ENCODE measurements at places on chromosomes 13 and 19. TPM values are rescaled to one million over a fixed set of nuclear protein-coding genes. Genes with fewer than 3 reads are reported as not detected.
A peak's percentile ranks its signal among the peaks of the same experiment; 100 is the strongest.

- peak; percentile 71 for DNase-seq
These were observed 9.3 kb upstream of the RANBP3 start for GRCh38 chr19:5987077-5987818.

- peak; percentile 35 for DNase-seq
These were observed 354.4 kb upstream of the DACH1 start for GRCh38 chr13:72221276-72221962.

DNA sequence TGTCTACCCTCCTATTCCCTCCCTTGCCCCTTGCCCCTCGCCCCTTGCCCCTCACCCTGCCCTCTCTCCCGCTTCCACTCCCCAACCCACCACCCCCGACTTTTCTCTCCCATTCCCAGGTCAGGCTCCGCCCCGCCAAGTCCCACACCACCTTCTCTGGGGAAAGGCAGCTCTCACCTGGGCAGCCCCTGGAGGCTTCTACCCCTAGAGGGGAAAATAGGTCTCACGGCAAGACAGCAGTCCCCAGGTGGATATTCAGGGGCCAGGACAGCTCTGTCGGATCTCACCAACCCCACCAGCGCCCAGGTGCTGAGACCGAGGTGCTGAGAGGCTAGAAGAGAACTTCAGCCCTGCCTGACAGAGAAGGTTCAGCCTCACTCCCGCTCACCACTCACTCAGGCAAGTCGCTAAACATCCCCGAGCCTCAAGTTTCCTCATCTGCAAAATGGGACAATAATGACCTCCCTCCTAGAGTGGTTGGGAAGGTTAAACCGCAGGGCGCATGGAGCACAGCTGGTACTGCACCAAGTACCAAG lies 1.4 kb upstream of the ERFL start:
- DNase-seq: no peak

DNA sequence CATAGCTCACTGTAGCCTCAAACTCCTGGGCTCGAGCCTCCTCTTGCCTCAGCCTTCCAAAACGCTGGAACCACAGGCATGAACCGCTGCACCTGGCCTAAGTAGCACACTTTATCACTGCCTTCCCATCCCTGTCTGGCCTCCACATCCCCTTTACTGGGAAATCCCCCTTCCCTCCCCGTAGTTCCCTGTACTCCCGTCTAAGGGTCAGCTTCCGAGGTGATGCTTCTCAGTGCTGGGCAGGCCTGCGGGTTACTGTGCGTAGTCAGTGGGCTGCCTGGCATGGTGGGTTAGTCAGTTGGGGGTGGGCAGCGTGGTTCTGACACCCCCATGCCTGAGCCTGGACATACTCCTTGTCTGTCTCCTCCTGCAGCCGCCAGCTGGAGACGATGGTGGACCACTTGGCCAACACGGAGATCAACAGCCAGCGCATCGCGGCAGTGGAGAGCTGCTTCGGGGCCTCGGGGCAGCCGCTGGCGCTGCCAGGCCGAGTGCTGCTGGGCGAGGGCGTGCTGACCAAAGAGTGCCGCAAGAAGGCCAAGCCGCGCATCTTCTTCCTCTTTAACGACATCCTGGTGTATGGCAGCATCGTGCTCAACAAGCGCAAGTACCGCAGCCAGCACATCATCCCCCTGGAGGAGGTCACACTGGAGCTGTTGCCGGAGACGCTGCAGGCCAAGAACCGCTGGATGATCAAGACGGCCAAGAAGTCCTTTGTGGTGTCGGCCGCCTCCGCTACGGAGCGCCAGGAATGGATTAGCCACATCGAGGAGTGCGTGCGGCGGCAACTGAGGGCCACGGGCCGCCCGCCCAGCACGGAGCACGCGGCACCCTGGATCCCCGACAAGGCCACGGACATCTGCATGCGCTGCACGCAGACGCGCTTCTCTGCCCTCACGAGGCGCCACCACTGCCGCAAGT lies 8.4 kb downstream of the PLEKHF1 start:
- no peak for DNase-seq

- DNase-seq: no peak
These were observed 1.5 kb downstream of the EGLN2 start for GRCh38 chr19:40800339-40800996.

The OR7G2 gene
- not detected for total RNA-seq

DNA sequence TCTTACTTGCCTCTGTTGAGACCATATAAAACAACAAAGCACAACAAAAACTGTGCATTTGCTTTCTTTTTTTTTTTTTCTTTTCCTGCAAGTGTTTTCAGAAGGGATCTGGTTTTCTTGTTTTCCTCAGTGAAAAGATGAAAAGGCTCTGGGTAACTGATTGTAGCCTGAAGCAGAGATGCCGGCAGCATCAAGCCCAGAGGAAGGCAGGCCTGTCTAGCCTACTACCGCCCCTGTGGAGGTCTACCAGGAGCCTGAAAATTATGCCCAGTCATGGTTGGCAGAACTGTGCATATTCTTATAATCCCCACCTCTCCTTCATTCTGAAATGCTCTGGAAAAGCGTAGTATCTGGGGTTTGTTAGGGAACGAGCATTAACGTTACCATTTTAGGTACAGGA lies 32.6 kb upstream of the MEDAG start:
- no peak for DNase-seq

DNA sequence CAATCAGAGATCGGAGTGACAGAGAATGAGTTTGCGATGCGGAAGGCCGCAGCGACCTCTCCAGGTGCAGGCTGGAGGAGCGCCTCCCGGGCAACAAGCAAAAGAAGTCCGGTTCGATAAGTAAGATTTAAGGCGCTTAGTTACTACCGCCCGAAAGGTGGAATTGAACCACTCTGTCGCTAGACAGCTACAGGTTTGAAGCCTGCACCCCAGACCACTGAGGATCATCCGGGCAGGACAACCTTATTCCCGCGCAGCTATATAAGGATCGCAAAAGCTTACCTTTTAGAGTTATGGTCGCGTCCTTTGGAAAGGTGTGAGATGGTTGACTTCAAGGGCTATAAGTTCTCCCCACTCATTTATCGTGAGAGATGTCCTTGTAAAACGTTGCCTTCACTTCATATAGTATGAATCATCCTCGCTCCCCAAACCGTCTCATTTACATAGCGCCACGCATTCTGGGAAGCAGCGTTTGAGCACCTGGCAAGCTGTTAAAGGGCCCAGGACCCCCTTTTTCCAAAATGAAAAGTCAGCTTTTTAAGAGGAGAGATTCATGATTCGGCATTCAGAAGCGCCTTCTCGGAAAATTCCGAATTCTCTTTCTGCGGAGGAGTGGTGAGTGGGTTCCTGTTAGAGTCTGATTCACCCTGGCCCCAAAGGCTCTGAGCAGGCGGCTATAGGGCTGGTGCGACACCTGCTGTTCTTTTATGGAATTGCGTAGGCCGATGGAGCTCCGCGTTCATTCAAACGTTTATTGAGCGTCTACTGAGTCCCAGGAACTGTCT lies 10.8 kb downstream of the FOSB start:
- DNase-seq: peak; percentile 88

- no peak for DNase-seq
These were observed 407.8 kb downstream of the LIG4 start for GRCh38 chr13:107807306-107808073.

- no peak for DNase-seq
These were observed 582 bp upstream of the PTPRH start for GRCh38 chr19:55209693-55210472.

DNA sequence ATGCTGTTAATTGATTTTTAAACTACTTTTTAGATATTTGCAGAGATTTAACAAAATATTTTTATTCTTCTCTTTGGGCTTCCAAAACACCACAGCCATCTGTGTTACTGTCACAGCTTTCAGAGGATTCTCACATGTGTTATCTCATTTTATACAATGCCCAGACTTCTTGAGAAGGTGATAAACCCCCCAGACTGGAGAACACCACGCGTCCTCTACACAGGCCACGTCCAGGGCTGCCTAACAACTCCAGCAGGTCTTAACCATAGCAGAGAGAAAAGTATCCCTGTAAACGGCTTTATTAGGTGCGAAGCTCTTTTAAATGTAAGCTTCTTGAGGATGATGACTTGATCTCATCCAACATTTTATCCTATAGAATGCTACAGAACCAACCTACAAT lies 2.0 kb downstream of the GPR183 start:
- no peak for DNase-seq

The AMH gene
- total RNA-seq: 0.24 TPM

The NXNL1 gene
- 0.24 TPM for total RNA-seq

The ZNF888 gene
- total RNA-seq: 1.7 TPM

The PEG3 gene
- total RNA-seq: 7.1 TPM

- DNase-seq: peak; percentile 83
These were observed 5.5 kb upstream of the CCNE1 start for GRCh38 chr19:29806098-29806866.

The ZNF562 gene
- total RNA-seq: 22.5 TPM

GRCh38 chr13:21050288-21051197 lies 10.8 kb downstream of the LATS2 start:
- DNase-seq: no peak

DNA sequence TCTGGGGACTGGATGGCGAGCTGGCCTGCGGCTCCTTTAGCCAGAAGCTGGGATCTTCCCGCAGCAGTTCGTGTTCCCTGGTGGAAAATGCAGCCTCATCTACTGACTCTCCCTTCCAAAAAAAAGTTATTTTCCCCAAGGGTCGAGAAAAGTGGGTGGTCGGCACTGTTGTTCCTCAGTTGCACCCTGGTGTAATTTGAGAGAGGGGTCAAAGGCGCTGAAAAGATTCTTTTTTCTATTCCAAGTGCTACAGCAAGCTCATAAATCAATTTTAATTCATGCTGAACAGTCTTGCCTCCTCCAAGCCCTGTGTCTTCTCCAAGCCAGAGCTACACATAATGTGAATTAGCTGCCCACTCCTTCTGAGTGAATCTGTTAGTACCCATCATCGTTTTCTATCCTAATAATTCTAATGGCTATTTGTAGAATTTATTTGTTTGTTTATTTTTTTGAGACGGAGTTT lies 774 bp downstream of the SLC25A15 start:
- no peak for DNase-seq

- DNase-seq: peak; percentile 28
These were observed 172.4 kb downstream of the KDM4B start for GRCh38 chr19:5141129-5141849.

DNA sequence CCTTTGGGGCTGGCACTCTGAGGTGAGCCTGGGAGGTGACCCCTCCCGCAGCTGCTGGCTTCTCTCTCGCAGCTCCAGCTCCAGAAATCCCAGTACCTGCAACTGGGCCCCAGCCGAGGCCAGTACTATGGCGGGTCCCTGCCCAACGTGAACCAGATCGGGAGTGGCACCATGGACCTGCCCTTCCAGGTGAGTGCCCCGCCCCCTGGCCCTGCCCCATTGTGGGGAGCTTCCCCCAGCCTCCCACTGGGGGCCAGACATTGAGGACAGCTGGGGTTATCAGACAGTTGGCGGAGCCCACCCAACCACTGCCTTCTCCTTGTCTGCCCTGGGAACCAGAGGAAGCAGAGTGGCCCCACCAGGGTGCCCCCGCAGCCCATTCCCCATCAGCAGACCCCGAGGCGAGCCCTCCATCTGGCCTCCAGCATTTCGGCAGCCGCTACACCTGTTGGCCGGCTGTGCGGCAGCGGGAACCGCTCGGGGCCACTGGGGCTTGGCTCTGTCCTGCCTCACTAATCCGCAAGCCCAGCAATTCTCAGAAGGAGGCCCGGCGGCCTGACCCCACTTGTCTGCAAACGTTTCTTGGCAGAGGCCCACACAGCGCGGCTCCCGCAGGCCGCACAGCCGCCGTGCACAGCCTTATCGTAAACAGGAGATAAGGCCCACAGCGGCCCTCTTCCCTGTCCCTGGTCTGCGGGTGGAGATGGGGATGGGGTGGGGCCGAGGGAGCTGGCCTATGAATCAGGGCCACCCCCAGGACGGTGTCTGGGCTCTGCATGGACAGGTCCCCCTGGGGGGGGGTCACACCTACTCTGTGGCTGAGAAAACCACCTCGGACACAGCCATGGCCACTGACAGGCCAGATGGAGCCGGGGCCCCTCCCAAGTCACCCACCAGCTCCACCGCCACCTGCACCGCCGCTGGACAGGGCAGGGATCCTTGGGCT lies 48.0 kb downstream of the COMP start:
- DNase-seq: peak; percentile 87

The IGFL3 gene
- total RNA-seq: not detected

The ANGPTL8 gene
- total RNA-seq: 0.40 TPM

- DNase-seq: no peak
These were observed 75.0 kb upstream of the VSTM2B start for GRCh38 chr19:29450812-29451211.

The ZNF486 gene
- total RNA-seq: 1.6 TPM

The SLITRK1 gene
- not detected for total RNA-seq

The F2RL3 gene
- total RNA-seq: 0.16 TPM

The ZSWIM9 gene
- total RNA-seq: 6.9 TPM

DNA sequence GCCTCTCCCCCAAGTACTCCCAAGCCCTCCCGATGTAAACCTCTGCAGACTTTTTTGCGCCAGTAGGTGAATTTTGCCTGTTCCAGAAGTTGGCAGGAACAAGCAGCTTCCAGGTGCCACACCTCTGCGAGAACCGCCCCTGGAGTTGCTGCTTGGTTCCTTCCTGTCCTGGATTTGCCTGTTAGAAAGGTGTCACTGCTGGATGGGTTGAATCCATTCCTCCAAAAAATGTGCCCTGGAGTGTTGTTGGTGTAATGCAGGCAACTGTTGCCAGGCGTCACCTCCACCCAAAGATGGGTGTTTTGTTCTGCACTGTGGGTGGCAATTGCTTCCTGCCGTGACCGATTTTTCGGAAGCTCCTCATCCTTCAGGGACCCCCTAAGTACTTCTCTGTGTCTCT lies 5.7 kb downstream of the PGPEP1 start:
- DNase-seq: no peak

The LINGO3 gene
- total RNA-seq: not detected

The HCST gene
- total RNA-seq: 4.1 TPM

The APOC4 gene
- not detected for total RNA-seq

DNA sequence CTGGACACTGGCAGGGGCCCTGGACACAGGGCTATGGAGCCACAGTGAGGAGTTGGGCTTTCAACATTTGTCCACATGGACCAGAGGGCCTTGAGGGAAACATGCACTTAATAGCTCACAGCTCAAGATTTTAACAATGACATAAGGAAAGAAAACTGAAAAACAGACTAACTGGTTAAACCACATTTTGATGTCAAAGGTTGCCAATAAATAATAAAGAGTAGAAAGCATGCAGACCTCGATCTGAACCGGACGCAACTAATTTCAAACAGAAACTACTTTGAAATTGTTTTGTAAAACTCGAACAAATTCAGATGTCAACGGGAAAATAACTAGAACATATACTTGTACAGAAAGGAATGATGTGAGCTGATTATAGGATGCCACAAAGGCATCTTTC lies 15.5 kb upstream of the ZNF888 start:
- DNase-seq: no peak

The SERPINE3 gene
- total RNA-seq: not detected

DNA sequence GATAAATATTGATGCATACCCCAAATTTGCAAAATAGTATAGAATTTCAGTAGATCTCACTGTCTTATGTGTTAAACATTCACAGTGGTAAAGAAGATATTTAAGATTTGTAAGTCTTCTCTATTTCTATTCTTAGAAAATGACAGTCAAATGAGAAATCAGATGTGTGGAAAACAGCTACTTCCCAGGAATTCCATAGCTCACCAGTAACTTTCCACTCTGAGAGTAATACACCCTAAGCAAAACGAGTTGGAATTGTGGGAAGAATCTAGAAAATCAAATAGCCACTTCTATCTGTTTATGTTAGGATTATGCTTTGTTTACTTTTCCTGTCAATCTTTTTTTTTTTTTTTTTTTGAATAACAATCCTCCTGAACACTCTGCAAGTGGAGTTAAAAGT lies 69.1 kb downstream of the FLT1 start:
- no peak for DNase-seq

The TYROBP gene
- total RNA-seq: 28.3 TPM

The SIGLEC8 gene
- total RNA-seq: 0.13 TPM

- DNase-seq: no peak
These were observed 656 bp downstream of the PCCA start for GRCh38 chr13:100089465-100090032.
